ENCODE measurements at places on chromosomes 12 and 14.

DNA sequence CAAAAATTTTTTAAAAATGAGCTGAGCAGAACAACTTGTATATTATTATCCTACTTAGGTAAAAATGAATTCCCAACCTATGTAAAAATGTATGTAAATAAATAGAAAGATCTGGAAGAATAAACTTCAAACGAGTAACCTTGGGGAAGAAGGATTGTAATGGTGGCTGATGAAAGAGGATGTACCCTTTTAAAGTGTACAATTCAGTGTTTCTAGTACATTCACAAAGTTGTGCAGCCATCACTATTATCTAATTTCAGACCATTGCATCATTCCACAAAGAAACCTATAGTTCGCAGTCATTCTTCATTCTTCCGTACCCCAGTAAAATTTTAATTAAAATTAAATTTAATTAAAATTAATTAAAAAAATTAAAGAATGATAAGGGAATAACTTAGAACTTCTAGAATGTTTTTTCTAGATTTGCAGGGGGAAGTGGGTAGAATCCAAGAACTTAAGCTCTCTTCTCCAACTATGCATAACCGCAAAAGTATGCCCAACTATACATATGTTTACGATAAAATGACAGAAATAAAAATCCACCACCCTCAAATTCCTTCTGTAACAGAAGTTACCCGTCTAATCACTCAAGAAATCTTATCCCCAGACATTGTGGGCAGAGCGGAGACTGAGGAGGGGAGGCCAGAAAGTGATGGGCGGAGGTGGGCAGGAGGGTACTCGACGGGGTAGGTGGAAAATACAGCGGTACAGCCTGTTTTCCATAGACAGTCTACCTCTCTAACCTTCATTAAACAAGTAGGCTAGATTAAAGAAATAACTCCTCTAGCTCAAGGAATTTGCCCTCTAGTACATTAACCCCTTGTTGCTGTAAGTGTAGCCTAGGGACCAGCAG is 921 bp downstream of the DEPDC4 start:
- DNase-seq, result no peak

- DNase-seq, result no peak
Measured at GRCh38 chr12:6618483-6619225, 11.5 kb upstream of the CHD4 start.

GRCh38 chr14:75551021-75551420 is 27.4 kb upstream of the FLVCR2 start:
- DNase-seq, result no peak

GRCh38 chr12:99454539-99455172 is 192.9 kb upstream of the GARIN6 start:
- DNase-seq, result no peak

DNA sequence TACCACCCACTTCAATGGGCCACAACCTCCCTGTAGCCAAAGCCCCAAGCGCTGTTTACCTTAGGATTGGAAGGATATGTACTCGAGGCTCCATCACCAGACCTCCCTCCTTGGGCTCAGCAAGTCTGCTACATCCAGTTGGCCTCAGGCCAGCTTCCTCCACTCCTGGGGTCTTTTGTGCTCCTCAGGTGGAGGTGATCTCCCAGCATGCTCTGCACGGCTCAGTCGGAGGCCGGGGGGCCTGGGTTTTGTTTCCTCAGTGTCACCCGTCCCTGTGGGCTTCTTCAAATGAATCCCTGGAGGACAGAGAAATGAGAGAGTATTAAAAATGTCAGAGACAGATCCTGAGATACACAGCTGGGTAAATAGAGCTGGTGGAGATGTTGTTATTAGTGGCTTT is 723.1 kb upstream of the TBX3 start:
- no peak for DNase-seq

GRCh38 chr14:101115652-101116051 is 212.1 kb upstream of the RTL1 start:
- no peak for DNase-seq

DNA sequence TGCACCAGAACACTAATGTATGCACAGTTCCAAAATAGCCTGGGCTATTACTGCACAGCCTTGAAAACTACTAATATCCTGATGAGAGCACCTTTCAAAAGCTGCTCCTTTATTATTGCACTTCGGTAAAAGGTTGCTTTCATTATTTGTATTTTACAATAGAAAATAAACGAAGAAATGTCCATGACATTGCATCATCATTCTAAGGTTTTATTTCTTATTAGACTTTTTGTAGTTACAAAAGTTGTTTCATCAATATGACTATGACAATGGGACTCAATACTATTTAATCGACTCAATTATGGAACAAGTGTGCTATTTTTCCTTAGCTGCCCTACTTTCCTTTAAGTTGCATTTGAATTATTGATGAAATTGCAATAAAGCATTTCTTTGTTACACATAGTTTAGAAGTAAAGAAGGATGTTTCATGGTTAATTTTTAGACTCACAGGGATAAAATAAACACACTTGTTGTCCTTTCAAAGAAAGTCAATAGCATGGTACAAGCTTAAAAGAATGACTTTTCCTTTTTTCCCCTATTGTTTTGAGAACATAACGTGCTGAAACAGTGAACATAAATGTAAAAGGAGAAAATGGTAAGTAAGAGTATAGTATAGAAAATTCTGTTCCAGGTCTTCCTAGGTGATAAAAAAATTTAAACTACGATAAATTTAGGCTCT is 407.6 kb downstream of the BCAT1 start:
- no peak for DNase-seq

GRCh38 chr12:28506271-28506670 is 316.0 kb downstream of the CCDC91 start:
- no peak for DNase-seq

DNA sequence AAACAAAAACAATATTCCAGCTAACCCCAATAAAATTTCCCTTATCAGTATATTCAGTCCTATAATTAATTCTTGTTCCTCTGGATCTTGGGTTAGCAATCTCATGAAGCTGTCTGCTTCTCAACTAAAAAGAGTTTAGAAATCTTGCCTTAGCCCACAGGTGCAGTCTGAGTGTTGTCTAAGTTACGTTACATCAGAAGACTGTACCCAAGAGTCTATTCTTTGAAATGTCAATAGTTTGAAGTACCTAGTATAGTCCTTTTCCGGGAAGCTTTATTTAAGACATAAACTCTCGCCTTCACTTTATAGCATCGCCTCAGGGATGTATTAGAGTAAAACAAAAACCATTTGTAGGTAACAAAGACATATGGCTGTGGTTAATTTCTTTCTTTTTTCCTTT is 465.1 kb downstream of the FUT8 start:
- DNase-seq, result no peak

DNA sequence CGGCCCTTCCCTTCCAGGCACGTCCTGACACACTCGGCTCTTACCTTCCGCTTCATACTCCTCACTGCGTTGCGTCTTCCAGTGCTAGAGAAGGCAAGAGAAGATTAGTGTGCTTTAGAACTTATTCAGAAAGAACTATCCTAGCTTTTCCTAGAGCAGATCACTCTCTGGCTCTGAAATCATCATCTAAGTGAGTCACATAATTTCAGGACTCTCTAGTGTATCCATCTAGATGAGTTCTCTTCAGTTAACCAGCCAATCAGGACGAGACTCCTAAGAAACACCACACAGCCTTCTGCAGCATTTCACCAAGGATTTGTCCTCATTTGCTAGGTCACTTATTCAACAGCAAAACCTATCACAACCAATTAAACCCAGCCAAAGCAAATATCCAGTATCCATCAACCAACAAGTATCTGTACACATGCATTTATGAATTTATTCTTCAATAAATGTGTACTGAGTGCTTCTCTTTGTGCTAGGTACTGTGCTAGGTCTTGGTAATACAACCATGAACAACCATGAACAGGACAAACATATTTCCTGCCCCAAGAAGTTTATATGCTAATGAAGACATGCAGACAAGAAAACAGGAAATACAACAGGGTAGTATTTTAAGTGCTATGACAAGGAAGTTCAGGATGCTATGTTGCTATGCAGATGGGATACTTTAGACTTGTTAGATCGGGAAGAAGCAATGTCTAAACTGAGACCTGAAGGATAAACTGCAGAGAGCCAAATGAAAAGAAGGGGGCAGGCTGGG is 52.1 kb downstream of the NIN start:
- no peak for DNase-seq
